ENCODE measurements at places on chromosomes 11 and 22.

GRCh38 chr11:101096036-101096704 is 33.4 kb downstream of the PGR start:
- DNase-seq, result no peak

GRCh38 chr11:70343636-70344035 is 54.7 kb upstream of the CTTN start:
- no peak for DNase-seq

GRCh38 chr11:134821422-134821821 is 409.4 kb upstream of the B3GAT1 start:
- DNase-seq, result no peak

DNA sequence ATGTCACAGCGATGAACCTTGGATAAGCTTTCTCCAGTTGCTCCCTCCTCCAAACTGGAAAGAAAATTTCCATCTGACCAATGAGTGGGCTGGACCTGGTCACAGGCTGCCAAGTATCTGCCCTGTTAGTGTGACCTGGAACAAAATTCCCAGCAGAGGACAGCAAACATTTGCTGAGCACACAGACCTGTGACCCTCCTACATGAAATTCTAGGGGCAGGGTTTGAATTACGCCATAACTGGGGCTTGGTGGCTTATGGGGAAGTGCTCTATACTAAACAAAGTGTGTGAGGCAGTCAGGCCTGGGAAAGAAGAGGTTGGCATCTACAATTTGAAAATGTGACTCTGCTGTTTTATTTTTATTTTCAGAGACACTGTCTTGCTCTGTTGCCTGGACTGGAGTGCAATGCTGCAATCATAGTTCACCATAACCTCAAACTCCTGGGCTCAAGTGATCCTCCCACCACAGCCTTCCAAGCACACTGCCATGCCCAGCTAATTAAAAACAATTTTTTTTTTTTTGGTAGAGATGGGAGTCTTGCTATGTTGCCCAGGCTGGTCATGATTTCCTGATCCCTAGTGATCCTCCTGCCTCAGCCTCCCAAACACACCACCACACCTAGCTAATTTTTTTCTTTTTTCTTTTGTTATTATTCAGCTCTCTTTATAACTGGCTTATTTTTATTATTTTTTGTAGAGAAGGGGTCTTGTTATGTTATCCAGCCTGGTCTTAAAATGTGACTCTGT is 13.6 kb upstream of the XBP1 start:
- DNase-seq, result no peak

- DNase-seq, result no peak
Observed at GRCh38 chr11:112185883-112186282, 10.6 kb downstream of the BCO2 start.

GRCh38 chr11:123683428-123684170 is 29.2 kb upstream of the SCN3B start:
- no peak for DNase-seq

DNA sequence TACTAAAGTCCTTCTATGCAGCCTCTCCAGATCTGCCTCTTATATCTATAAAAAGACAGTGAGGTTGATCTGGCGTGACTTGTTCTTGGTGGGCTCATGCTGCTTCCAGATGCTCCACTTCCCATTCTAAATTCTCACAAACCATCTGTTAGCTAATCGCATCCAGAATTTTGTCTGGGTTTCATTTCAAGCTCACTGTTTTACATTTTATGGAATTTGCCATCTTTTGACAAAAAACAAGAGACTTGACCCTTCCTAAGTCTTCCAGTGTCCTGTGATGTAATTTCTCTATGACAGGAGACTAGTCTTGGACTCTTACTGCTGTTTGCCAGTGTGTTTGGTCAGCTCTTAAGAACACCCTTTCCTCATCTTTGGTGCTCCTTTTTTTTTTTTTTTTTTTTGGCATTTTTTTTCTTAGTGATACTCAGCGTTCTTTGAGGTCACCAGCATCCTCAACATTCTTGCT is 23.0 kb downstream of the CRKL start:
- DNase-seq, result no peak

DNA sequence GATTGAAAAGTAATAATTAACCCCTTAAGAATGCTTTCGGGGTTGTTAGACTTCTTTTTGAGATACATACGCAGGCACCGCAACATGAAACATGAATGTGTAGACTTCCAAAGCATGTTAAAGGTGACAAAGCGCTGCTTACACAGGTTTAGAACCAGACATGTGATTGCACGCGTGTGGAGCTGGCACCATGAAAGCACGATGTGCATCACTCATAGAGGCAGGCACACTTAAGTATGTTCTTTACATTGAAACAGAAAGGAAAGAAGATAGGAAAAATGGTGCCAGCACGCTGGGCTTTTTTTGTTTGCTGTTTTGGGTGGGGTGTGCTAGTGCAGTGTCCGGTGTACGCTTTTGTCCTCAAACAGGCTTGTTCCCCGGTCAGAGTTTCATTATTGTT is 83.6 kb upstream of the PPARA start:
- DNase-seq, result no peak

- no peak for DNase-seq
Observed at GRCh38 chr11:63489879-63490278, 1.1 kb downstream of the PLAAT5 start.

DNA sequence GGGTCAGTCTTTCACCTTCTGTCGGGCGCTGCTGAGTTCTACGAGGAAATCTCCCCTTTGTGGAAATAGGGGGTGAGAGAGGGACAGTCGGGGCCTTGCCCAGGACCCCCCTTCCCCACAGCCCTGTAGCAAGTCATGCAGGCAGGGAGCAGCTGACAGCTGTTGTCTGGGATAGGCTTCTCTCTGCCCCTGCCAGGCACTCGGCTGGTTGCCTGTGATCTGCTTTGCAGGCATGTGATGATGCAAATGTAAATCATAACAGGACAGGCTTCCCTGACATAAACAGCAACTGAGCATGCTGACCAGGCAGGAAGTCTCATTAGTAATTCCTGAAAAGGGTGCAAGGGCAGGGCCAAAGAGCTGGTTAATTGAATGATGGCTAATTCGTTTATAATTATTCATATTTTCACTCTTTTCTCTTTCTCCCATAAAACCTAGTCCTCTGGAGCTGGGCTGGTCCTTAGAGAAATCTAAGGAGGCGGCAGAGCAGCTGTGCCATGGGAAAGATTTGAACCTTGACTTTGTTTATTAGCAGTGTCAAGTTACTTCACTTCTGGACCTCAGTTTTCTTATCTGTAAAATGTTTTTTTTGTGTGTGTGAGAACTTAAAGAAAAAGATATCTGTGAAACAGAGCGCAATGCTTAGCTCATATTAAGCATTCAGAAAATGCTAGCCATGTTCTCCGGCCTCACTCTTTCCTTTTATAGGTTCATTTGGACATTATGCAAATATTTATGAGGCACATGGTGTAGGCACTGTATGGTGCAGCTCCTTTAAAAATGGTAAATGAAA is 129.7 kb downstream of the LDLRAD3 start:
- DNase-seq, result no peak

GRCh38 chr11:72786305-72787215 is 7.3 kb downstream of the STARD10 start:
- no peak for DNase-seq

GRCh38 chr11:86941077-86941870 is 13.9 kb downstream of the FZD4 start:
- no peak for DNase-seq

DNA sequence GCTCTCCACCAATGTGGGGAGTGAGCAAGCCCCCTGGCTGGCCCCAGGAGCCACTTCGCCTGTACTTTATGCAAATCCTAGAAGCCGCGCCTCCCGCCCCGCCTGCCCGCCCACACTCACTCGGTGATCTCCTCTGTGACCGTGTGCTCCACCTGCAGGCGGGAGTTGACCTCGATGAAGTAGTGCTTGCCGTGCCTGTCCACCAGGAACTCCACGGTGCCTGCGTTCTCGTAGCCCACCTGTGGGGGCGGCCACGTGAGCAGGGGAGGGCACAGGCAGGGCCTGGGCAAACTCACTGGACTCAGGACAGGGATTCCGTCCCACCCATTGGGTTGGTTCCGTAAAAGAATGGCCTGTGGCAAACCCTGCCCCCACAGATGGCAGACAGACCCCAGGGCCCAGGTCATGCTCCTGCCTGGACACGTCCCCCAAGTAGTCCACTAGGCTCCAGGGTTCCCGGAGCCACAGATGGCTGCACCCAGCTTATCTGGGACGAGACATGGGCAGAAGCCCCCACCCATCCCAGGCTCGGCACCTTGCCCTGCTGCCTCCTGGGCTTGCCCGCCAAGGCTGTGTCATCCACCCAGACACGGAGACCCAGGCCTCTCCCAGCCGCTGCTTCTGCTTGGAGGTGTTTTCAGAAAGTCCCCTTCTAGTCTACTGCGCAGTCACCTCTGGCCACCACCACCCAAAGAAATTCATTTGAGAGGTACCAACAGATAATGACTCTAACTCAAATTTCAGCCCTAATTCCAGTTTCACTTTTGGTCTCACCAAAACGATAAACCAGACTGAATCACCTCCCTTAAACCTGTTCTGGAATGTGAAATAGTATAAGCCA is 12.1 kb downstream of the LRFN4 start:
- DNase-seq, result no peak

GRCh38 chr22:48053486-48053885 is 1291.0 kb downstream of the TBC1D22A start:
- no peak for DNase-seq

GRCh38 chr11:3631331-3631730 is 10.5 kb downstream of the ART5 start:
- DNase-seq, result no peak

- no peak for DNase-seq
Observed at GRCh38 chr22:27591060-27591459, 210.5 kb downstream of the MN1 start.

GRCh38 chr11:70233511-70233934 is 30.4 kb downstream of the FADD start:
- no peak for DNase-seq

- no peak for DNase-seq
Observed at GRCh38 chr11:62928011-62928410, 6.8 kb upstream of the CHRM1 start.

GRCh38 chr22:38775656-38776055 is 18.3 kb downstream of the DNAL4 start:
- no peak for DNase-seq

DNA sequence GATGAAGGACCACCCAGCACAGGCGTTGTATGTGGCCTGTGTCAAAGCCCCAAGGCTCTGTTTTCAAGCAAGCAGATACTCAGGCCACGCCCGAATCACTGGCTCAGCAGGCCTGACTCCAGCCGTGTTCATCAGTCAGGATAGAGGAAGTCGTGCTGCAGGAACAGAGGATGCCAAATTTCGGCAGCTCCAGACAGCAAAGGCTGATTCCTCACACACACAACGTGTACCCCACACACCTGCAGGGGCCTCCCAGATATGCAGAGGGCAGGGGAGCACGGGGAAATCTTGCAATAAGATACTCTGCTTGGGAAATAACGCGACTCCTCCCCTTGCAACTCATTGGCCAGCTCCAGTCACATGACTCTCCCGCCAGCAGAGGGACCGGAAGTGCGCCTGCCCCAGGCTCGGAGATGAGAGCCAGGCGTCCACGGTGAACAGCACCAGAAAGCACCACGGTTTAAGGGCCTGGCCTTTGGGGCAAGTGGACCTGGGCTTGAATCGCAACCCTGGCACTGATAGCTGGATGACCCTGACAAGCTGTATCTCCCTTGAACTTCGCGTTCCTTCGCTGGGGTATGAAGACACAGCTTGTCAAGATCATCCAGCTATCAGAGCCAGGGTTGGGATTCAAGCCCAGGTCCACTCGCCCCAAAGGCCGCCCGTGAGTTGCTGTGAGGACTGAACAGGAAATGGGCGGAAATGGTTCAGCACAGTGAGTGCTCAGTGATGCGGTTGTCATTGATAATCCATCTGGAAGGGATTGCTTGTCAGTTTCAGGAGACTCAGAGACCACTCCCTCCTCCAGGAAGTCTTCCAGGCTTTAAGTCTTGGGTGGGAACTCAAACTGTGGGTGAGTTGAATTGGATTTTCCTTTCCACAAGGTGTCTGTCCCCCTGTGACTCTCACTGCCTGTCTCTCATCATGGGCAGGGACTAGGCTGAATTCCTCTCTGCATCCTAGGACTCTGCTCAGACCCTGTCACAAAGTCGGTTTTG is 88.5 kb downstream of the MYEOV start:
- DNase-seq, result peak; percentile 89

DNA sequence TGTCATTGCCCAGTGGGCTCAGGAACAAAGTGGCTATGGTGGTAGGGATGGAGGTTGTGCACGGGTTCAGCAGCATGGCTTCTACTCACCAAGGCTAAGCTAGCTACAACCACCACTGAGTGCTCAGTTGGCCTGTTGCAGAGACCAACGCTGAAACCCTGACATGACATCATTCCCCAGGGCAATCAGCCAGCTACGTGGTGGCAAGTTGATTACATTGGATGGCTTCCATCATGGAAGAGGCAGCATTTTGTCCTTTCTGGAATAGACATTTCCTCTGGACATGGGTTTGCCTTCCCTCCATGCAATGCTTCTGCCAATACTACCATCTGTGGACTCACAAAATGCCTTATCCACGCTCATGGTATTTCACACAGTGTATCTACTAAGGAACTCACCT is 634.3 kb downstream of the OPCML start:
- no peak for DNase-seq

GRCh38 chr11:124891373-124891861 is 6.2 kb downstream of the ROBO4 start:
- DNase-seq, result no peak

DNA sequence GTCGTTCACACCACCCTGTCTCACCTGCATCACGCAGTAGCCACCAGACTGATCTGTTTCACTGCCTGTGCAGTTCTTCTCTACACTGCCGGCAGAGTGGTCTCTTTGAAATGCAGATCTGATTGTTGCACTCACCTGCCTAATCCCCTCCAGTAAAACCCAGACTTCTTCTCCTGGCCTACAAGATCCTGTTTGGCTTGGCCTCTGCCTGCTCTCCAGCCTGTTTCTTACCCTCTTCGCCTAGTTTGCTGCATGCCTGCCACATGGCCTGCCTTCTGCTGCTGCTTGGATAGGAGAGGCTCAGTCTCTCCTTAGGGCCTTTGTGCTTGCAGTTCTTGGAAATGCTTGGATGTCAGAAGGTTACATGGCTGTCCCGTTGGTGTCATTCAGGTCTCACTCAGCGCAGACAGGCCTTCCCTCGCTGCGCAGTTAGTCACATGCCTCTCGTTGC is 42.0 kb downstream of the PACS1 start:
- no peak for DNase-seq

All from CMK (cell line).